ENCODE measurements at places on chromosomes 2 and 18.

DNA sequence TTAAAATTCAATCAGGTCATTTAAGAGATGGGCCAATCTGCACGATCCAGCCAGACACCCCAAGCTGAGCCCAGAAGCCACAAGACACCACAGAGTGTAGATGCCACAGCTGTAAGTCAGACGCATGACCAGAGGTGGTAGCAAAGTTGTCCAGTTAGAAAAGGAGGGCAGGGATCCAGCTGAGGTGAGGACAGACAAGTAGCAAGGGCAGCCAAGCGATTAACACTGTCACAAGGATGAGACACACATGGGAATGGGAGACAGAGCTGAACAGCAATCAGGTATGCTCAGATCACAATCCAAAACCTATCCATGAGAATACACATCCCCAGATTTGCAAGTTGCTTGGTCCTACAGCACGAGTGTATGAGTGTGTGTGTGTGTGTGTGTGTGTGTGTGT, 143.4 kb upstream of the STK17B start:
- no peak for DNase-seq

- DNase-seq = no peak
Observed at GRCh38 chr2:199462956-199463692, 5.4 kb upstream of the SATB2 start.

DNA sequence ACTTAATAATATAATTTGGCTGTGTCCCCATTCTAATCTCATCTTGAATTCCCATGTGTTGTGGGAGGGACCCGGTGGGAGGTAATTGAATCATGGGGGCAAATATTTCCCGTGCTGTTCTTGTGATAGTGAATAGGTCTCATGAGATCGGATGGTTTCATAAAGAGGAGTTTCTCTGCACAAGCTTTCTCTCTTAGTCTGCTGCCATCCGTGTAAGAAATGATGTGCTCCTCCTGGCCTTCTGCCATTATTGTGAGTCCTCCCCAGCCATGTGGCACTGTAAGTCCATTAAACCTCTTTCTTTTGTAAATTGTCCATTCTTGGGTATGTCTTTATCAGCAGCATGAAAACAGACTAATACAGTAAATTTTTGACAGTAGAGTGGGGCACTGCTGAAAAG, 102.5 kb upstream of the LTBP1 start:
- DNase-seq = no peak

DNA sequence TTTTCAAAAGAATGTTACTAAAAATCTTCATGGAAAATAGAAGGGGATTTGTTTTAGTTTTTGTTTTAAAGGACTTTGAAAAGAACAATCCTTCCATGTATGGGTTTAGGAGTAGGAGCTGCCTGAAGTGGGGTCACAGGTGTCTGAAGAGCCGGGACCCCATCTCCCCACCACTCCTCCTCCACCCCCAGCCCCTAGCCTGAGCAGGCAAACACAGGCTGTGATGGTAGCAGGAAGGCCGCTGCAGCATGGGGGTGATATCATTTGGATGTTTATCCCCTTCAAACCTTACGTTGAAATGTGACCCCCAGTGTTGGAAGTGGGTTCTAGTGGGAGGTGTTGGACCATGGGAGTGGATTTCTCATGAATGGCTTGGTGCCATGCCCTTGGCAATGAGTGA, 93.0 kb downstream of the ZBTB7C start:
- no peak for DNase-seq

GRCh38 chr2:9378433-9379390, 44.6 kb downstream of the ITGB1BP1 start:
- no peak for DNase-seq

DNA sequence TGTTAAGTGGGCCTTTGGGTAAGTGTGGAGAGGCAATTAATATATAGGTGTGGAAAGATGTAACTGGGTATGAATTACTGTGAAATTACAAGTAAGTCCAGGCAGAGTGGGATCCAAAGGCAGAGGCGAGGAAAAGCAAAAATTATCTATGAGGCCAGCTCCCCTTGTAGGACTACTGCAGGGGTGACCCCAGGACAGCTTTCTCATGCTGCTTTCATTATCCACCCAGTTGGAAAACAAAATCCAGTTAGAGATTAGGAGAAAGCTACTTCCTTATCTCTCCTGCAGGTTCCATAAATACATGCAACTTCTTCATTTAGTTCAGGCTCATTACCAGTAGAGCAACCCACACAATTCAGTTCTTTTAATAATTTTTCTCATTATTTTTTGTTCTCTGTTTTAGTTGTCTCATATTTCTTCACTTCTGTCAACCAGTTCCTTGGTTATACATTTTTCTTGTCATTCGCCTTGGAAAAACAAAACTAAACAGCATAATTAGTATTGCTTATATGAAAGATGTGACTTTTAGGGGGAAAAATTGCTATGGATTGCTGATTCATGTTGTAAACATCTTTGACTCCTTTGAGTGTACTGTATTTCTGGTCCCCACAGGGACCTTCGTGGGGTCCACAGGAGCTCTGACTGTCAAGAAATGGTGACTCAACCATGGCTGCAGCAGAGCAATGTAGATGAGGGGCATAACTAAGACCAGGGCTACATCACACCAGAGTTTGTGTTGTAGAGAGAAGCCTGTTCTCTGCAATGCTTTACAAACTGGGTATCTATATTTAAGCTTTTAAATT, 110.4 kb upstream of the PARD3B start:
- DNase-seq = no peak

DNA sequence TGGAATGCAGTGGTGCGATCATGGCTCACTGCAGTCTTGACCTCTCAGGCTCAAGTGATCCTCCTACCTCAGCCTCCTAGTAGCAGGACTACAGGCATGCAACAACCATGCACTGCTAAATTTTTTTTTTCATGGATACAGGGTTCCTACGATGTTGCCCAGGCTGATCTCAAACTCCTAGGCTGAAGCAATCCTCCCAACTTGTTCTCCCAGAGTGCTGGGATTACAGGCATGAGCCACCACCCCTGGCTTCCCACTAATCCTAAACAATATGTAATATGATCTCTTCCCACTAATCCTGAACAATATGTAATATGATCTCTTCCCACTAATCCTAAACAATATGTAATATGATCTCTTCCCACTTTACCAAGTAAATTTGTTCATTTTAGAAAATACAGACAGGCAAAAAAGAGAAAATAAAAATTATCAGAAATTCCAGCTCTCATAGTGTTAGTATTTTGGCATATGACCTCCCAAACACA, 33.7 kb upstream of the C18orf32 start:
- no peak for DNase-seq

- DNase-seq = no peak
Observed at GRCh38 chr2:102010902-102011301, 19.1 kb downstream of the IL1R2 start.

DNA sequence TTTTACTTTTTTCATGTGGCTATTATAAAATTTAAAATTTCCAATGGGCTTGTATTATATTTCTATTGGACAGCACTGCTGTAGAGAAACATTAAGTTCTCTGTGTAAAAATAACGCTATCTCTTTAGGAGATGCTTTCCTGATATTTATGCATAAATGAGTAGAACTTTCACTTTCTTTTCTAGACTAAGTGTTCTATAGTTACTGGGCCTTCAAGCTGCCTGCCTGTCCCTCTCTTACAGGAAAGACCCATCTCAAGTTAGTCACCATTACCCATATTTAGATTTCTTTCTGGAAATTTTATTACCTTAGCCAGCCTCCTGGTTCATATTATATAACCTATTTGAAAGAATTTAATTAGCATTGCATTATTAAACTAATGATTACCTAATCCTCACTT, 4.8 kb downstream of the ITGA4 start:
- DNase-seq = no peak

Measured in stimulated activated CD4-positive, alpha-beta T cell treated with anti-CD3 and anti-CD28 coated beads, Interleukin-1b, Interleukin-23, amount 100 ng/mL, for 1 hour (primary cell).